ENCODE measurements at places on chromosomes 12 and 14.

DNA sequence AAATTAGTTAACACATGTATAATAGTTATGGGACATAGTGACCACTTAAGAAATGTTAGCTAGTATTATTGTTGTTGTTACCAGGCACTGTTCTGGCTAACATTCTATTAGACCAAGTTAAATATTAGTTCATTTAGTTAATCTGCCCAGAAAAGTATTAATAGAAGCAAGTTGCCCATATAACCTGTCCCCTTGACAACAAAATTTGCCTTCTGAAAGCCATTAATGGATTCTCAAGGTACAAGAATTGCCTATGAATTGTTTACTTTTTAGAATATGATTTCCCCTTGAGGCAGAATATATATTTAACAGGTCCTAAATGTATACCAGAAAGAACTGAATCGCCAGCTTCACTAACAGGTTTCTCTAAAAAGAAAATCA lies 167.3 kb upstream of the TMCC3 start:
- no peak for DNase-seq

- peak; percentile 52 for DNase-seq
Observed at GRCh38 chr14:104161602-104162367, 23.4 kb downstream of the KIF26A start.

GRCh38 chr12:72281126-72281525 lies 9.0 kb downstream of the TRHDE start:
- no peak for DNase-seq

- no peak for DNase-seq
Observed at GRCh38 chr12:76810671-76811419, 46.9 kb downstream of the ZDHHC17 start.

DNA sequence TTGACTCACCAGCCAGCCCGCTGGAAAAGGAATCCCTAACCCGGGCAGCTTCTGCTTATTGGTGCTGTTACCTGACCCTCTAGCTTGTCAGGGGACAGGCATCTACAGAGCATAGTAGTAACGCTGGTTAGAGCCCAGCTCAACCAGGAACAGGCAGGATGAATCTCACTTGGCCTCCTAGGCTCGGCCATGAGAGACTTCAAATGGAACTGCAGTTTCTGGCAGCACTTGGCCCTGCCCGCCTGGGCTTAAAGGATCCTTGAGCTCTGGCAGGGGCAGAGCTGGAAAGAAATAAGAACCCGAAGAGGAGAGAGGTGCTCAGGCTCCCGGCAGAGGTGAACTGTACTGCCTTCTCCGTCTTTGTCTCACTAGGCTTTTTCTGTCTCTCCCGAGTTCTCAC lies 2.3 kb upstream of the LHX5 start:
- DNase-seq: no peak

- DNase-seq: no peak
Observed at GRCh38 chr12:95498968-95499367, 25.0 kb downstream of the METAP2 start.

- no peak for DNase-seq
Observed at GRCh38 chr14:32698831-32699230, 239.8 kb upstream of the NPAS3 start.

DNA sequence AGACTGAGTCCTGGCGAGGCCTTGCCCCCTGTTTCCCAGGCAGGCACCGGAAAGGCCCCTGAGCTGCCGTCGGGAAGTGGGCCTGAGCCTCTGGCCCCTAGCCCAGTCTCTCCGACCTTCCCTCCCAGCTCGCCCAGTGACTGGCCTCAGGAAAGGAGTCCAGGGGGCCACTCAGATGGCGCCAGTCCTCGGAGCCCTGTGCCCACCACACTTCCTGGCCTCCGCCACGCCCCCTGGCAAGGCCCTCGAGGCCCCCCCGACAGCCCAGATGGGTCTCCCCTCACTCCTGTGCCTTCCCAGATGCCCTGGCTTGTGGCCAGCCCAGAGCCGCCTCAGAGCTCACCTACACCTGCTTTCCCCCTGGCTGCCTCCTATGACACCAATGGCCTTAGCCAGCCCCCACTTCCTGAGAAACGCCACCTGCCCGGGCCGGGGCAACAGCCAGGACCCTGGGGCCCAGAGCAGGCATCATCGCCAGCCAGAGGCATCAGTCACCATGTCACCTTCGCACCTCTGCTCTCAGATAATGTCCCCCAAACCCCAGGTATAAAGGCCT lies 10.9 kb downstream of the TNS2 start:
- peak; percentile 62 for DNase-seq

GRCh38 chr14:64718762-64719161 lies 14.5 kb downstream of the PLEKHG3 start:
- DNase-seq: no peak

DNA sequence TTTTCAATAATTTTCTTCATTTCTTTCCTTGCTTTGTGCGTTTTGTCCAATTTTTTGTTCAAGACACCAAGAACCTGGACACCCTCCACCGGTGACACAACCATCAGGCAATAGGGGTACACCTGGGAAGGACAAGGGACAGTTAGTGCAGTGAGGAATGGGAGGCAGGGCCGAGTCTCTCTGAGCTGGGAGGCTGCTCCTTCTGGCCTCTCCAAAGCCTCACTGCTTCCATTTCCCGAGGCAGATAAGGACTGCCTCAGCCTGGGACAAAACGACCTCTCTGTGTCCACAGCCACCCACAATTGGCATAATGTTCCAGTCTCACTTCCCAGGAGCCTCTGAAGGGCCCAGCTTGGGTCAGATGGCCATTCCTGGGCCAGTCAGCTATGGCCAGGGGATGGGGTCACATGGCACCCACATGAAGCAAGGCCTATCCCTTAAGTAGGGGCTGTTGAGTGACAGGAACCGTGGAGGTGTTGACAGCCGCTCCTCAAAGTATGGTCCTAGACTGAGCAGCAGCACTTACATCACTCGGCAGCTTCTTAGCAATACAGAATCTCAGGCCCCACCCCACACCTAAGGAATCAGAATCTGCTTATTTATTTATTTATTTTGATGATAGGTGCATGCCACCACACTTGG lies 13.6 kb upstream of the MAPKAPK5 start:
- no peak for DNase-seq

- DNase-seq: no peak
Observed at GRCh38 chr12:29066011-29066588, 83.0 kb upstream of the FAR2 start.

DNA sequence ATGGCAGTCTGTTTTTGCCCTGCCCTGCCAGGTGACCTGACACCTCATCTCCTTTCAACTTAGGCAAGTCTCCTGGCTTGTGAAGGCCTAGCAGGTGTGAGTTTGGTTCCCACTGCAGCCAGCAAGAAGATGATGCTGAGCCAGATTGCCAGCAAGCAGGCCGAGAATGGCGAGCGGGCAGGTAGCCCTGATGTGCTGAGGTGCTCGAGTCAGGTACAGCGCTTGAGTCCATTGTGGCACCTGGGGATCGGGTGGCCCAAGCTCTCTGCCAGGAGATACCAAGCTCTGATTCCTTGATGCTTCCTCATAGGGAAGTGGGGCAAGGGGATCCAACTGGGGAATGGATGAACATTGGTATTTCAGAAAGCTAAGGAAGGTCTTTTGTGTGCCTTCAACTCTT lies 4.1 kb upstream of the CSAD start:
- no peak for DNase-seq

DNA sequence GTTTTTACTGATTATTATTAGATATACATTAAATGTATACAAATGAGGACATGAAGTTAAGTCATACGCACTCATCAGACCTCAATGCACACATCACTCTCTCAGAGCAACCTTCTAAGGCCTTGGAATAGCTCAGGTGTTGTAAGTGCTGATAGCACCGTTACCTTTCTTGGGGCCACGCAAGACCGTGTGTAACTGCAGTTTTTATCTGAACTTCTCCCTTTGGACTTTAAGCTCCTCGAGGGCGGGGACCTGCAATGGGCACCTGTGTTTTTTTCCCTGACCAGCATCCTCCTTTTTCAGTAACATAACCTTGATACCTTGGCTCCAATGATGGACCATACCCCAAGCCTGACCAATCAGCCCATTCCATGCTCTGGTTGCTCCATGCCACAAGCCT lies 136.5 kb upstream of the TMCC3 start:
- DNase-seq: no peak

- DNase-seq: no peak
Observed at GRCh38 chr12:24460506-24460905, 488.4 kb downstream of the BCAT1 start.

DNA sequence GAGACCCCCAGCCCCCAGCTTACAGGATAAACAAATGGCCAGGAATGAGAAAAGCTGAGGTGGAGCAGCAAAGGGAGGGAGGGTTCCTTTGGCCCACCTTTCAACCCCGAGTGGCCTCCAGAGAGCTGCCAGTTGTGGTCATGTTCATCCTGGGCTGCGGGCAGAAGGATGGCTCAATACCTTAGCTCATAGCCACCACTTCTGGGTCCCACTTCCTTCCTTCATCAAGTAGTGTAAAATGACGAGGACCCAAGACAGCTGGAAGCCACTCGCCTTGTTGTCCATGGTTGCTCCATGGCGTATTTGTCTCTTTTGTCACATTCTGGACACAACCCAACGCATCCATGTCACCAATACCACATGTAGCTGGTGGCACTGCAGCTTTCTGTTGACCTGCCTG lies 24.2 kb downstream of the CRACR2A start:
- no peak for DNase-seq

DNA sequence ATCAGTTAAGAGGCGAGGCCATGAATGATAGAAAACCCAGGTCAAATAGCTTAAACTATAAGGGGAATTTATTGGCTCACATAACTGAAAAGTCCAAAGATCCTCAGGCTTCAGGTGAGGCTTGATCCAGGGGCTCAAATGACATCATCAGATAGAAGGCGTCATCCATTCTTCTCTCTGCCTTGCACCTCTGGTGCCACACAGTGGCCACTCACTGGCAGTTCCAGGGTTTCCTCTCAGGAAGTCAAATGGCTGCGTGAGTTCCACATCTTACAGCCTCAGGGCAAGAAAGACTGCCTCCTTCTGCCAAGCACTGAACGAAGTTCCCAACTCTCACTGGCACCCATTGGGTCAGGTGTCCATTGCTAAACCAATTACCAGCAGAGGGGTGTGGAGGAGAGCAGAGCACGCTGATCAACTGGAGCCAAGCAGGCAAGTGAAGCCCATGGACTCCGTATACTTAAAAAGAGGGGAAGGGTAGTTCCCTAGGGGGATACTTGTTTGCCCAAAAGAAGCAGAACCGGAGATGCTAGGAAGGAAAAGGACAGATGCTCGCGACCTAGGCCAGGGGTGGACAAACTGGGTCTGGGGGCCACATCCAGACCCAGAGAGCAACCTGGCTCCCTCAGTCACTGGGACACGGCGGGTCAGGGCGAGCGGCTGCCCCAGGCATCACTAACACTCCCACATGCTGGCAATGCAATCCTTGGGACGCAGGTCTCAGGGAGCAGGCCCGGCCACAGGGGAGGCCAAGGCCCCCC lies 69.3 kb downstream of the SERPINA3 start:
- peak; percentile 6 for DNase-seq

- peak; percentile 74 for DNase-seq
Observed at GRCh38 chr14:59182641-59183040, 5.8 kb upstream of the DAAM1 start.

GRCh38 chr12:15984963-15985362 lies 73.8 kb downstream of the DERA start:
- no peak for DNase-seq

DNA sequence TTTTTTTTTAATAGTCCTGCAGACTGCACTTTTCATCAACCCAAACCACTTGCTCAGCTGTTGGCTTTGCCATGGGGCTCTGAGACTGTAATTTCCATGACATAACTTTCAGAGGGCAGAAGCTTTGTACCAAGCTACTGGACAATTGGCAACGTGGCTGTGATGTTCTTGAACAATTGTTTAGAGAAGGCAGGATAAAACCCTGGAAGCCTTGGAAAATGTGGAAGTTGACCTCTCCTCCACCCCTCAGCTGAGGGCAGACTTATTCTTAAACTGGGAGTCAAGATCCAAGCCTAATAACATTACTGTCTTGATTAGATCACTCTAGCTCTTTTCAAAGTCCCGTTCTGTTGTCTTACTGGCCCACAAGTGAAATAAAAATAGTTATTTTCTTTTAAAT lies 2.2 kb downstream of the OR4E1 start:
- DNase-seq: no peak

GRCh38 chr14:65940056-65940735 lies 527.7 kb downstream of the FUT8 start:
- DNase-seq: peak; percentile 20

Measured in NCI-H345 (cell line).